Activated CD4-positive, alpha-beta T cell treated with anti-CD3 and anti-CD28 coated beads, Interleukin-10, Interleukin-2, amounts not matched to agents 100 ng/mL and 50 ng/mL, durations not matched to agents 16 hours and 8 hours (primary cell): ENCODE measurements at places on chromosomes 12 and 14.

GRCh38 chr12:59890896-59891579 is 295.2 kb downstream of the SLC16A7 start:
- no peak for DNase-seq

DNA sequence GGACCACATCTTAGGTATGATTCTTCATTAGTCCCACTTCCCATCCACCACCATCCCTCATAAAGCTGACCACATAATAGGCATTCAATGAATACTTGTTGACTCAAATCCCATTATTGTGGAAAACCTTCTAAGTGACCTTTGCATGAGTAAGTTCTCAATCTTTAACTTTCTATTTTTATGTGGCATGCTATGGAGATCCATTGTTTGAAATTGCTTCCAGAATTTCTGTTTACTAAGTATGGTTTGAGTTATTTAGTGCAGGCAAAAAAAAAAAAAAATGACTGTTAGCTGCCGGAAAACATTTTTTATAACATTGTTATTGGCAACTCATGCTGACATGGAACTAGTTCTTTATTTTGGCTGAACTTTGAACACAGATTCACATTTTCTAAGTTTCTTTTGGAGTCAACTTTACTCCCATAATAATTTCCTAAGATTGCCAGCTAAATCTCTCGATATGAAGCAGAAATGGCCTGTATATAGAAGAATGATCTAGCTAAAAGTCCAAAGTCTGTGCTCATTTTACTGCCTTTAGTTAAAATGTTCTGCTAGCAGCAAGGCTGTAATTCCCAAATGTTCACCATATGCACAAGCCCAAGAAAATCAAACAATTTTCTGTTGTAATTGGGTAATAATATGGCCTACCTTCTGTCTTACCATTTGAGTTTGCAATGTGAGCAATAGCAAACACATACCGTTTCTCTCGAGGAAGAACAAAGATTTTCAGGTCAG is 77.9 kb downstream of the PTGER2 start:
- DNase-seq: no peak

DNA sequence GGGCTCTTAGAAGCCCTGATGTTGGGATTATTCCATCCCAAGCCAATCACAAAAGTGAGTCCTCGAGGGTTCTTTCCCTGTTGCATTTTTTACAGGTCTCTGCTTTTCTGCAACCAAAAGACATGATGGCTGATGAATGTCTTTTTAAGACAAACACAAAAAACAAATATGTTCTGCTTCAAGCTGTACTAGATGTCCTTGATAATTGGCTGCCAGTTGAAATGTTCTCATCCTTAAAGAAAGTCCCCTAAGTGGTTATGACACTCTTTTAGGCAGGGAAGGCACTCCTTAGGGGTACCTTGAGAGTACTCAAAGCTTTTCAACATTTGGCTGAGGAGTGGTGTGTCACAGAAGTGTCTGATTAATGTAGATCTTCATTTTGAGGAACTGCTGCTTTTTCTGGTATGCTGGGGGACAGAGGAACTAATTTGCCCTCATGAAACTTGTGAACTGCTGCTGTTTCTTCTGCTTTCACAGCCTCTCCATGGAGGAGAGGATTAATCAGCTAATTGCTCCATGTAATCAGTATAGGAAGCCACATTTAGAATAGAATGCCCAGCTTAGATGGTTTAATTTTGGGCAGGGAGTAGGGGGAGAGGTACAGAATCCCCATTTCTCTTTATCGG is 22.8 kb upstream of the IGF1 start:
- DNase-seq: no peak

GRCh38 chr12:61513499-61513898 is 746.7 kb upstream of the USP15 start:
- no peak for DNase-seq

GRCh38 chr12:124369055-124369826 is 74.3 kb downstream of the RFLNA start:
- DNase-seq: no peak

DNA sequence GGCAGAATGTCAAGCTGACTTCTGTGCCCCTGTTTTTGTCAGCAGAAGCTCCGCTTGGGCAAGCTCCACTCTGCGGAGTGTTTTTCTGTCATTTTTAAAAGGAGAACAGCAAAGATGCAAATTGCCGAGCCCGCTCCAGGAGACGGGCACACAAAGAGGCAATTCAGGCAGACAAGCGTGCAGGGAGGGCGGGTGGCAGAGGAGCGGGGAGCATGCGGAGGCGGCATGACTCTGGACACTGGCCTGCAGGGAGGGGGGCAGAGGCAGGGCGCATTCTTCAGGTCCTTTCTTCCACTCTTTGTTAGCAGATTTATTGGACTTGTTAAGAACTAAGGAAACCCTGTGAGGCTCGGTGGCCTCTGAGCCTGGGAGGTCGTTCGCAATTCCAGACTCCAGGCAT is 187.3 kb upstream of the RMST start:
- no peak for DNase-seq

GRCh38 chr14:58060077-58060476 is 91.9 kb downstream of the ARMH4 start:
- no peak for DNase-seq

- DNase-seq: no peak
Observed at GRCh38 chr12:74292351-74293194, 245.1 kb upstream of the ATXN7L3B start.

- no peak for DNase-seq
Observed at GRCh38 chr12:52755533-52755932, 21.6 kb downstream of the KRT76 start.

- DNase-seq: peak; percentile 62
Observed at GRCh38 chr14:61780125-61780524, 17.9 kb downstream of the SNAPC1 start.
